ENCODE measurements at places on chromosomes 3 and 15.

- no peak for DNase-seq
Measured at GRCh38 chr15:79339588-79340314, 28.8 kb downstream of the TMED3 start.

DNA sequence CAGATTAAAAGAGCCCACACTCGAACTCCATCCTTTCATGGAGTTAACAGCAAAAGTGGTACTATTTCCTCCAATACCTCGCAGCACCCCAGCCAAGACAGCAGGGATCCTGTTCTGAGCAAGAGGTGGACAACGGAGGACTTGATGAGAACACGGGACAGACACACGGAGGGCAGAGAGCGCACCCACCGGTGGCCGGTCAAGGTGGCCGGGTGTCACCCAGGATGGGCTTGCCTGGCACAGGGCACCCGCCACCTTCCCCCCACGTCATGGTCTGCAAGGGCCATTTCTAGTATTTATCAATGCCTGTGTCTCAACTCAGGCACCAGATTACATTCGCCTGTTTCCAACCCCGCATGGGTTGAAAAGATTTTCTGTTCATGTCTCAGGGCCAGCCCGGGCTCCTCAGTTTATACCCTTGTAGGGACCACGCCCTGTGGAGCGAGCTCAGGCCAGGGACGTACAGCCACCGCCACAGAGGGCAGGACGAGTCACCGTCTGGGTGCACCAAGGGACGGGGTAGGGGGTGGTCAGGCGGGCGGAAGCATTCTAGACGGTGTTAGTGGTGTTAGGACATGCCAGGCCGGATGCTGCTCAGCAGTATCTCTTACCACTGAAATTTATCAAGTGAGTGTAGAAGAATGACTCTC is 64.2 kb downstream of the CYFIP1 start:
- no peak for DNase-seq

DNA sequence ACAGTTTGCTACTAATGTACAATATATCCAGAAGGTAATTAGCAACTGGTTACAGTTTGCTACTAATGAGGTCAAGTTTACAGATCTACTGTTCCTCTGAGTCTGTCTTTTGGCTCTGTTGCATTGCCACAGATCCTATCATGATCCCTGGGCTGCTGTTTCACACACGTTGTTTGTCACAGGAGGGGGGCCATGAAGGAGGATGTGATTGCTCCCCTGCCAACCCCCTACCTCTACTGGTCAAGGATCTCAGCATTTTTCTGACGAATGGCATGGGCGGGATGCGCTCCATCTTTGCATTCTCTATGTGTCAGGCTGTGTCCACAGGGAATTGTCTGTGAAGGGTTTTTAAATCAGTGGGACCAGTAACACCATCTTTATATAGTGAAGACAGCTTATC is 91.9 kb downstream of the CHL1 start:
- no peak for DNase-seq

- no peak for DNase-seq
Measured at GRCh38 chr15:71715914-71716313, 94.4 kb upstream of the NR2E3 start.

DNA sequence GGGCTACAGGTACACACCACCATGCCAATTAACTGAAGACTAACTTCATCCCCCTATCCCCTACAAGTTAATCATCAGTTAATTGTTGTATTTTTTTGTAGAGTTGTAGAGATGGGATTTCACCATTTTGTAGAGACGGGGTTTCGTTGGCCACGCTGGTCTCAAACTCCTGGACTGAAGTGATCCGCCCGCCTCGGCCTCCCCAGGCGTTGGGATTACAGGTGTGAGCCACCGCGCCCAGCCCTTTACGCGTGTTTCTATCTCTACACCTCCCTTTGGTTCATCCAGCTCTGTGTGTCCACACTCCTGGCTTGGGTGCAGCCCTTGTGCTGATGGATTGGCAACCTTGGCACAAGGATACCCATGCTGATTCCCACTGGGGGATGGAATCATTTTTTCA is 258.8 kb downstream of the FAM43A start:
- DNase-seq = no peak

DNA sequence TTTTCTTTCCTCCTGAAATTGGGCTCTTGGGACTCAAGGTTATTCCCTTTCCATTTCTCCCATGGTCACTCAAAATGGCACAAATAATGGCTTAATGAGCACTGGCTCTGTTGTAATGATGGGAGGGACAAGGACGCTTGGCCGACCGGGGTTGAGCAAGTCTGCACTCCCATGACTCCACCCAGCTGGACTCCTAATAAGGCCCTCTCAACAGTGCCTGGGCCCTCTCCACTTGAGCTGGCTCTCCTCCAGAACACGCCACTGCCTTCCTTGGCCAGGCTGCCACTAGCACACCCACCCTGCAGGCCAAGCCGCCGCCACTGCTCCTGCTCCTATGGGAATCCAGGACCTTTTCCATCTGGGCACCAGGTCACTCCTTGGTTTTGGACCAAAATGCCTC is 42.3 kb downstream of the ADCY5 start:
- DNase-seq = no peak

- DNase-seq = no peak
Measured at GRCh38 chr3:195042743-195043606, 228.0 kb downstream of the XXYLT1 start.

Data from activated T-cell treated with anti-CD3 and anti-CD28 coated beads, Interleukin-2, amount 50 U/mL, for 24 hours (primary cell).